ENCODE measurements at places on chromosomes 2 and 18.
A peak's percentile ranks its signal among the peaks of the same experiment; 100 is the strongest.

GRCh38 chr2:64937687-64938491 lies 51.3 kb upstream of the SLC1A4 start:
- DNase-seq: no peak

DNA sequence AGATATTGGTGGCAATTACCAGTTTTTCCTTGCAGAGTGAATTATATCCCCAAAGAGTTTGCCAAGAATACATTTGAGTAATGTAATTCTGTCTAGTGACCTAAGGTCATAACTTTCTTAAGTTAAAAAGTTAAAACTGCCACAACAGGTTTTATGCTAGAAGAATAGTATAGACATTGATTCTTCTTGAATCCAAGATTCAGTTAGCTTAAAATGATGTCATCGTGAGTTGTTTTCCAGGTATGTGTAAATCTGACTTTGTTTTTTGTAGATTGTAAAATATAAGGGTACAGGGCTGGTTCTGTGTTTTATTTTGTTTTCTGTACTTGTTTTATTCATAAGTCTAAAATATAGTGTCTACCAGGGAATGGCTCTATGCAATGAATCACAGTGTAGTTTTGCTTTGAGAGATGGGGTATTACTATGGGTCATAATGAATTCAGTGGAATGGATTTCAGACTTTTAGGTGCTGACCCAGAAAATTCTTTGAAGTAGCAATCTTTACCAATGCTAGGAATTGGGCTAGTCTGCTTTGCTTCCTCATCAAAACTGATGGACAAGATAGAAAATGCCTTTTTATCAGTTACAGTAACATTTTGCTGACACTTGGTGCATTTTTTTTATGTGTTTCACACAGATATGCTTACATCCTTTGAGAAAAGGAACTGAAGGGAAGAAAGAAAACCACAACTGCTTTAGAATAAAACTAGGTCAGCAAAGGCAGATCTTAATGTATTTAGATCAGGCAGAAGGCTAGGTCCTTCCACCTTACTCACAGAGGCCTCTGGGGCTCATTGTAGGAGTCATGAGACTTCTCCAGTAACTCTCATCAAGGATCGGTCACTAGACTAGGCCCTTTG lies 20.8 kb upstream of the MGAT5 start:
- no peak for DNase-seq

- DNase-seq: no peak
Measured at GRCh38 chr2:176535467-176536113, 266.3 kb downstream of the MTX2 start.

DNA sequence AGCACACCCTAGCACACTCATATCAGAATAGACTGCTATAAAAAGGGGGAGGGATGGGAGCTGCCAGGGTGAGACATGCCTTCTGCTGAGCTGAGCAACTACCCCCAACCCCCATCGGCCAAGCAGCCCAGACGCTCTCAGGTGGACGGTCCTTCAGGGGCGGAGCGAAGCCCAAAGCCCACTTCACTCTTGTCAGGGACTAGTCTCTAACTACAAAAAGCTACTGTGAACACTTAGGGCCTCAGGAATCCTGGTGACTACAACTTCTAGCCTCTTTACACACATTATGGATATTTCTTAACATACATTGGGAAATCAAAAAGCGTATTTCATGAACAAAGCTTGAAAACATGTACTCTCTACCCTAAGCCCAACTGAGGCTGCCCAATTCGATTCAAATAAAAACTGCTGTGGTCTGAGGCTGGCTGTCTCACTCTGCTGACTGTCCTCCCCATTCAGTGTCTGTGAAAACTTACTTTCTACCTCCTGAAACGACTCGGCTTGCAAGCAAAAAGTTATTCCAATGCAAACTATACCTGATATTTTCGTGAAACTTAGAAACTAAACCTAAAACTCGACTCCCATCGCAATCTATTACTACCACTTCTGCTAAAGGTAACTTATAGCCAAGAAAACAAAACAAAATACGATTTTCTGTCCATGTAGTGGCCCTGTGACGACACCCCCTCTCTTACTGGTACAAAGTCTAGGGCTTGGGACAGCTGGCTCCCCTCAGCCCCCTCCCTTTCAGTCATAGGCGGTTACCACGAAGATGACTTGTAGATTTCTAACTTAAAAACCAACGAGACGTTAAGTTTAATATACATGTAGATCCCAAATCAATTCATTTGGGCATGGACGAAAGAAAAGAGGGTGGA lies 1.2 kb downstream of the SERTAD2 start:
- peak; percentile 64 for DNase-seq

GRCh38 chr2:217512259-217512658 lies 490.5 kb downstream of the TNS1 start:
- DNase-seq: no peak

- no peak for DNase-seq
Measured at GRCh38 chr18:49025767-49026500, 75.2 kb upstream of the SMAD7 start.

DNA sequence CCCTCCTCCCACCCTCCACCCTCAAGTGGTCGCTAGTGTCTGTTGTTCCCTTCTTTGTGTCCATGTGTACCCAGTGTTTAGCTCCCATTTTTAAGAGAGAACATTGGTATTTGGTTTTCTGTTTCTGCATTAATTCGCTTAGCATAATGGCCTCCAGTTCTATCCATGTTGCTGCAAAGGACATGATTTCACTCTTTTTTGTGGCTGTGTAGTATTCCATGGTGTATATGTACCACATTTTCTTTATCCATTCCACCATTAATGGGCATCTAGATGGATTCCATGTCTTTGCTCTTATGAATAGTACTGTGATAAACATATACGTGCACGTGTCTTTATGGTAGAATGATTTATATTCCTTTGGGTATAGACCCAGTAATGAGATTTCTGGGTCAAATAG lies 42.9 kb downstream of the TSPYL6 start:
- no peak for DNase-seq

- DNase-seq: no peak
Measured at GRCh38 chr2:100580367-100581276, 17.8 kb downstream of the PDCL3 start.

- DNase-seq: no peak
Measured at GRCh38 chr2:169143998-169144397, 74.6 kb downstream of the DHRS9 start.

DNA sequence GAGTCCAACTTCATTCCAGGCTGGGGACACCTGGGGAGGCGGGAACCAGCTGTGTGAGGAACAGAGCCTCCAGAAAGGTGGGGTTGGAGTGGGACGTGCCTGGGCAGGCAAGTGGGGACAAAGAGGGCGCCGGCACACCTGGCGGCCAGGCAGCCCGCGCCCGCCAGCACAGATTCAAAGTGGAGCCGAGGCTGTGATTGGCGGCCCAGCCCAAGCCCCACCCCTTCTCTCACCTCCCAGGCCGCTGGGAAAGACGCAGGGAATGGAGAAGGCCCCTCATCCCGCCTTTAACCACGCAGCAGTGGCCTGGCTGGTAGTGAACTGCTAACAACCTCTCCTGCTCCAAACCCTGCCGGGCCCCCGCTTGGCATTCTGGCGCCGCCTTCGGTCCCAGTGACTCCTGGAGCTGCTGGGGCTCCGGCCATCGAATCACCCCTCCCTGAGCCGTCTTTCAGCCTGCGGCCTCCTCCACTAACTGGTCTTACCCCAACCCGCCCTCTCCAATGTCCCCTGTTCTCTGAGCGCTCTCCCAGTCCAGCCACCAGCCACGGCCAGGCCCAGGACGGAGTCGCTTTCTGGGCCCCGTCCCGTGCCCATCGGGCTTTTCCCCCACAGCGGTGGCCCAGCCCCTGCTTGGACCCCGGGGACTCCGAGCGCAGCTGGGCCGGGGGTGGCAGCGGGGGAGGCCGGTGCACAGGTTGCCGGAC lies 27.9 kb upstream of the PTMA start:
- peak; percentile 54 for DNase-seq

Measured in ovary (tissue), 10 donors.